NCI-H2107 (cell line): ENCODE measurements at places on chromosomes 7 and 10.
A peak's percentile ranks its signal among the peaks of the same experiment; 100 is the strongest.

DNA sequence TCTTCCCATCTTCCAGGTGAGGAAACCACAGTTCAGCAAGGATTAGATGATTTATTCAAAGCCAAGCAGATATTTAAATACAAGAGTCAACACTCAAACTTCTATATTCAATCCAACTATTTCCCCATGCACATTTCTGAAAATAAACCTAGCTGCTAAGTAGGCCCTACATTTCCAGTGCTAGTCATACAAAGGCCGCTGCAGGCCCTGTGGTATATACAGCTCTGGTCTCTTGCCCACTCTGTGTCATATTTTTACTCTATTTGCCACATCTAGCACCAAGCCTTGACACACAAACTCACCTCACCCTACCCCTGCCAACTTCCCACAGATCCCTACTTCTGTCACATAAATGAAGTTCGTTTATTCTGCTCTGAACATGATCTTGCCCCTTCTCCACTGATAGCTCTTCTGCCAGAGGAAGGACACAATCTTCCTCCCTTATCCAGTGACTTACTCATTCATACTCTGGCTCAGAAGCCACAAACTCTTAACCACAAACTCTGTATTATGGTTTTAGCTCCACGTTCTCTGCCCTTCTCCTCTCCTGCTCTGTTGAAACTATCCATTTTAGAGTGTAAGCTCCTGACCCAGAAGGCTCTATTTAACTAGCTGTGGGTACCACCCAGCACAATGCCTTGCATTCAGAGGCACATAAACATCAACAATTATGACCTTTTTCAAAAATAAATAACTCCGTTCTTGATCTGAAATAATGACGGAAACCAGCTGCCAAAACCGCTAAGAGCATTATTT, 180.7 kb downstream of the CPEB3 start:
- peak; percentile 46 for DNase-seq

DNA sequence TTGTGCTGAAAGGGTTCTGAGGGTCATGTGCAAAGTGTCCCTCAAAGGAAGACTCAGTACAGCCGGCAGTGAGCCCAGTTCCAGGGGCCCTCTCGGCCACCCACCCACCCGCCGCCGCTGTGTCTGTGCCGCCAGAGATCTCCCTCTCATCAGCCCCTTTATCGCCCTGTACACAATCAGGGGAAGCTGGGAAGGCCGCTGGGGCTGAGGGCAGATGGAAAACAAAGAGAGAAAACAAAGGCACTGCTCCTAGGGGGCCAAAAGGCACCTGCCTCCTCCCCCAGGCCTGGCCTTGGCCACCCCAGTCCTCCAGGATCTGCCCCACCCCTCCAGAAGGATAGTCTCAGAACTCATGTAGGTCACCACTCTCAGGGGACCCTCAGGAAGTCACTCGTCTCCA, 67.0 kb downstream of the ZMIZ1 start:
- no peak for DNase-seq

- DNase-seq = no peak
Measured at GRCh38 chr7:29032146-29032545, 74.0 kb upstream of the TRIL start.

DNA sequence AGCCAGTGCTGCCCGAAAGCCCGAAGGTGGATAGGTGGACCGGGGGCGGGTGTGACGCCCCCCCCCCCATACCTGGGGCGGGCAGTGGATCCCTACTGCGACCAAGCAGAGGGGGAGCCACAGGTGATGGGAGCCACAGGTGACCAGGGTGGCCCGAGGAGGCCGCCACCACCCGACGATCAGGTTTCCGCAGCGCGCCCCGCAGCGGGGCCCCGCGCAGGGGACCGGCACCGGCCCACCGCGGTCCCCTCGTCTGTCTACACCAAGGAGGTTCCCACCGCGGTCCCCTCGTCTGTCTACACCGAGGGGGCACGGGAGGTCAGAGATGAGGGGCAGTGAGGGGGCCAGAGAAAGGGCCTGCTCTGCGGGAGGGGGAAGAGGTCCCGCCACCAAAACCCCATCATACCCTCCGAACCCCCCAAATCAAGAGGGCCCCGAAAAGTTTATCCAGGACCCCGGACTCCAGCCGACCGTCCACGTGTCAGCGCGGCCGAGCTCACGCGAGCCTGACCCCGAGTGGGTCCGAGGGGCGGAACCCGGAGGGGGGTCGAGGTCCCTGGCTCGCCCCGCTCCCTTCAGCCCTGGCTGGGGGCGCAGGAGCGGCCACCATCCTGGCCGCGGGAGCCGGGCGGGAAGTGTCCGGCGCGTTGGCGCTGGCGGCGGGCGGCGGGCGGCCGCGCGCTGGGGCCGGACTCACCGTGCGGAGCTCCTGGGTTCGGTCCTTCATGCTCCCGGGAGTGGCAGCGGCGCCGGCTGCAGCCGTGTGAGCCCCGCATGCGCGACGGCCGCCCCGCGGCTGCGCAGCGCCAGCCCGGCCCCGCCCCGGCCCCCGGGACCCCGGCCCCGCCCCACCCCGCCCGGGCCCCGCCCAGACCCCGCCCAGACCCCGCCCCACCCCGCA, at the start of gene STX1A:
Gene STX1A (minus strand): TSS at position 765 of the 901 bp plus-strand sequence. CDS start 38 bp downstream, at position 727.
- DNase-seq = peak; percentile 59

DNA sequence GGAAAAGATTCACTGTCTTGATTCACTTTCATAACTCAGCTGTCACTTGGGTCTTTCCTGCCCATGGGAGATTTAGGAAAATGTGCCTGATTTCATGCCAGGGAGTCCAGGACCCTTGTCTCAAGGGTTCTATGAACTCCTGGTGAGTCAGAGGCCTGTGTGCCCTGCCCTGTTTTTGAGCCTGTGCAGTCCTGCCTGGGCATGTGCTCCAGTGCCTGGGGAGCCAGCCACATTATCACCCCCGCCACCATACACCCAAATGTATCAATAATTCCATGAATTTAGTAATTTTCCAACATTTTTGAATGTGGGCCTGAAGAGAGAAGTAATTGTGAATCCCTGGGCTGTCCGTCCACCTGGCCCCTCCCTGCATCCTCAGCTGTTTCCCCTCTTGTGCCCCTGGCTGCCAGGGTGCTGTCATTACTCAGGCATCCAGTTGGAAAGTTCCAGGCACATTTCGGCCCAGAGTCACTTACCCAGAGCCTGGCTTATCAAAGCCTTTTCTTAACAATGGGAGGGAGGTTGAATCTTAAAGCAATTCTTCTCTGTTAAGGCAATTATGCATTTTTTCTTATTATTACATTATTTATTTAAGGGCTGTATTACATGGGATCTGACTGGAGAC, 287.8 kb upstream of the CDC14C start:
- DNase-seq = no peak

- DNase-seq = no peak
Measured at GRCh38 chr7:129924602-129925001, 28.2 kb downstream of the UBE2H start.

GRCh38 chr10:5951167-5951711, 26.1 kb downstream of the IL15RA start:
- DNase-seq = no peak

GRCh38 chr7:2452074-2452507, 24.1 kb downstream of the GRIFIN start:
- no peak for DNase-seq

- no peak for DNase-seq
Measured at GRCh38 chr7:70044064-70044463, 445.8 kb downstream of the AUTS2 start.

DNA sequence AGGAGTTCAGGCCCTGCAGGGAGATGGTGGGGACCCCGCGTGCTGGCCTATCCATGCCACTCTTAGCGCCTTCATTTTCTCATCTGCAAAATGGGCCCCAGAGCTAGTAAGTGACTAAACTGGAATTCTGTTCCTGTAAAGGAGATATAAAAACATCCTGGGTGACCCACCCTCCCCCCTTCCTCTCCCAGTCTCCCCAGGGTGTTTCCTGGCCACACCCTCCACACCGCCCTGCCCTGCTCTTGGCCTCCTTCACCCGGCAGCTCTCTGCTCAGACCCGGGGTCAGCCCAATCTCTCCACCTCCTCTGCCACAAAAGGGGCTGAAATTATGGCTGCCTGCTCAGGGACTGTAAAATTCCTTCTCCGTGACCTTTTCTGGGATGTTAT, 70.7 kb downstream of the C10orf105 start:
- DNase-seq = no peak

GRCh38 chr10:11336722-11337162, 274.7 kb downstream of the USP6NL start:
- no peak for DNase-seq

DNA sequence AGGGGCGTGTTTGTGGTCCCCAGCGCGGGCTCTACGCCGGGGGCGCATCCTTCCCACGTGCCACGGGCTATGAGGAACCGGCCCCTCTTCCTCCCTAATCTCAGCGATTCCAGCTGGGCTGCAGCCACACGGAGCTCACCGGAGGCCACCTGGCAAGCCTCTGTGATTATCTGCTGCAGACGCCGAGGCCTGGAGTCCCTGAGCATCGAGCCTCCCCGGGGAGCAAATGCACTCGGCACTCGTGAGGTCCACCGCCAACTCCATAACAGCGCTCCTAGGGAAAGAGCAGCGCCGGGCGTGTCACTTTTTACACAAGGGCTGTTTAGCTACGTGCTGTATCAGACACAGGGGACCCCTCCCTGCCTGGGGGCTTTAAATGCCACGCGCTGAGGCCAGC, 101.2 kb downstream of the DYNC2I1 start:
- peak; percentile 37 for DNase-seq

DNA sequence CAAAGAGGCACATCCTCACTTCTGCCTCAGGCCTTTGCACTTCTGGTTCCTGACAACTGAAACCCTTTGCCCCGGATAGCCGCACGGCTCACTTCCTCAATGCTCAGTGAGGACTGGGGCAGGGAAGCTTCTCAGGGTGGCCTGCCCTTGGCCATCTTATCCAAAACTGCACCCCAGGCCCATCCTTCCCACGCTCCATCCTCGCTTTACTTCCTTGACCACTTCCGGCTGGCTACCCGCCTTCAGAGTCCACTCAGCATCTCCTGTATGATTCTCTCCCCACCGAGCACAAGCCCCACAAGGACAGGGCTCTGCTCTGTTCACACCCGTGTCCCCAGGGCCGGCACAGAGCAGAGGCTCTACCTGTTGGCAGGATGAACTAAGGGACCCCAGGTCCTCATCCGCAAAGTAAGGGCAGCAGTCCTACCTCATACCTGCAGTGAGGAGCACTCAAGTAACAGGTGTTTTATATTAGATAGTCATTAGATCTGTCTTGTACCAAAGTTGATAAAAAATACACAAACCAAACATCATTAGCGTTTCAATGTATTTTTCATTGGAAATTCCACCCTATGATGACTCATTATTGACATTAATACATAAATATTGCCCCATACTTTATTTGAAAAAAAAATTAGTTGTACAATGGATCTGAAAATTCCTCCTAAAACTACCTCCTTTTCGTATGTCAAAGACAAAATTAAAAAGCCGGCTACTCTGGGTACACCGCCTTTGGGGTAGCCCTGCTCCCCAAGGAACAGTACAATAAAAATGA, 35.0 kb downstream of the GNA12 start:
- DNase-seq = no peak
